Lung (tissue), 17 donors: ENCODE measurements at places on chromosomes 6 and 20. TPM values are rescaled to one million over a fixed set of nuclear protein-coding genes. Genes with fewer than 3 reads are reported as not detected.

DNA sequence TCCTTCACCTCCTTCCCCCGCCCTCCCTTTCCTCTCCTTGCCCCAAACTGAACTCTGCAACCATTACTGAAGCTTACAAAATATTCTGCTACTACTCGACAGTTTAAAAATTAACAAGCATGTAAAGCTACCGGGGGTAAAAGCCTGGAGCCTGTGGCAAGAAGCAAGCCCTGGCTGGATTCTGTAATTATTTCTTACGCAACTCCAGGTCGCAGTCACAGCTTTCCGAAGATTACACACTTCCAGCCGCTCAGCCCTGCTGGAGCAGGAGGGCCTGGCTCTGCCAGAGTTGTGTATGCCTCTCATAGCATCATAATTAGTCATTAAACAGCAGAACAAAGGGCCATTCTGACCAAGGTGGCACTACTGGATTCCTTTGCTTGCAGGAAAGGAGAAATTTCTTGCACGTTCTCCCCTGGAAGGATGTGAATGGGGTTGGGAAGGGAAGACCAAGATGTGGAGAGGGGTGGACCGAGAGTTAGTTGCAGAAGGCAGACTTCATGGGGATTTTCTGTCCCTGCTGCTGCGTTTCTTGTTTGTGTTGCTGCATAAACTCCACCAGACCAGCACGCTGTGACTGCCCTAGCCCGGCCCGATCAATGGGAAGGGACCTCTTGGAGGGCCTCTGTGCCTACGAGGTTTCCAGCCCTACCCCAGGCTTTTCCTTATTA is 23.6 kb downstream of the FOXQ1 start:
- H3K36me3 ChIP-seq = no peaks in the 10 kb centered on the region
- H3K4me3 ChIP-seq = no peak overlapping the region
- peak; percentile 91 for DNase-seq
- no peaks in the 10 kb centered on the region for H3K4me1 ChIP-seq
- H3K27ac ChIP-seq = no peak overlapping the region
- H3K27me3 ChIP-seq = no peaks in the 10 kb centered on the region

- DNase-seq = no peak
- H3K4me3 ChIP-seq = no peak overlapping the region
- H3K4me1 ChIP-seq = no peaks in the 10 kb centered on the region
- no peaks in the 10 kb centered on the region for H3K27me3 ChIP-seq
- H3K27ac ChIP-seq = no peak overlapping the region
Measured at GRCh38 chr6:115071962-115072361, 729.1 kb upstream of the HS3ST5 start.

- H3K4me1 ChIP-seq = no peaks in the 10 kb centered on the region
- H3K27me3 ChIP-seq = no peaks in the 10 kb centered on the region
- DNase-seq = no peak
Measured at GRCh38 chr6:15073344-15073789, 172.5 kb upstream of the JARID2 start.

DNA sequence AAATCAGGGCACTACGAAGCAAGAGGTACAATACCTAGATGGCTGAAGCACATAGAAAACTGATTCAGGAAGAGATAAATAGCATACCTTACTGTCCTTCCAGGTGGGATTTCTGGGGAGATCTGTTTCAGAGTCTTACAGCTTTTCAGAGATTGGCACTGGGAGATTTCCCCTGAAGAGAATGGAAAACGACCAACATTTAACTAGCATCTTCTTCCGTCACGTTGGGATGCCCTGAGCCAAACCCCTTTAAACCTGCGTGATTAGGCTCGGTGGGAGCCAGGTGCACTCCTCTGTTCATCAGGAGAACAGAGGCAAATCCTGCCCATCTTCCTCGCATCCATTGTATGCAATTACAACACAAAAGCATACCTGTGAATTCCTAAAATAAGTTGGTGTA is 614.5 kb downstream of the HDGFL1 start:
- H3K27ac ChIP-seq = no peak overlapping the region
- H3K36me3 ChIP-seq = no peaks in the 10 kb centered on the region
- no peak overlapping the region for H3K4me3 ChIP-seq
- no peak for DNase-seq
- no peaks in the 10 kb centered on the region for H3K27me3 ChIP-seq

DNA sequence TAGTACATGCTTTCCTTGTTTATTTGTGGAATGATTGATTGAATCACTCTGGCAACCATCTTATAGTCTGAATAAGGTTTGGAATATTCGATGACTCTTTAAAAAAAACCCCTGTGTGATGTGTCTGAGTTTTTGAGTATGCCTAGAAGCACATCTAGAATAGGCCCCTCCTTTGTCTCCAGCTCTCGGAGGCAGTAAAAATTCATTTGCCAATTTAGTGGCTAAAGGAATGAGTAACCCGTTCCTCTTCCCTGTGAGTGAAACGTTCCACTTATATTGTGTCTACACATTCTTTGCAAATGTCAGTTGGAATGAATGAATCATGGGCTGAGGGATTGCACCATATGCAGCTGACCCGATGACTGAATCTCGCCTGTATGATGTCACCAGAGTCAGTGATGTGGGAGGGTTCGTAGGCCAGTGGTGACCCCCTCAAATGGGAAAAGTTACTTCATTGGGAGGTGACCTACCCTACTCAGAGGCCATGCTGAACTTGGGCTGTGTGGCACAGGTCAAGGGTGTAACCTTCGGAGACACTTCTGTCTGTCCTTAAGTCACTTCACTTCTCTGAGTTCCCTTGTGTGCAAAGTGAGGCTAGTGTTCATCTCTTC is 21.6 kb downstream of the MOCS3 start:
- H3K36me3 ChIP-seq = no peaks in the 10 kb centered on the region
- no peaks in the 10 kb centered on the region for H3K27me3 ChIP-seq
- H3K4me1 ChIP-seq = no peaks in the 10 kb centered on the region
- DNase-seq = no peak
- no peak overlapping the region for H3K4me3 ChIP-seq
- no peak overlapping the region for H3K27ac ChIP-seq

DNA sequence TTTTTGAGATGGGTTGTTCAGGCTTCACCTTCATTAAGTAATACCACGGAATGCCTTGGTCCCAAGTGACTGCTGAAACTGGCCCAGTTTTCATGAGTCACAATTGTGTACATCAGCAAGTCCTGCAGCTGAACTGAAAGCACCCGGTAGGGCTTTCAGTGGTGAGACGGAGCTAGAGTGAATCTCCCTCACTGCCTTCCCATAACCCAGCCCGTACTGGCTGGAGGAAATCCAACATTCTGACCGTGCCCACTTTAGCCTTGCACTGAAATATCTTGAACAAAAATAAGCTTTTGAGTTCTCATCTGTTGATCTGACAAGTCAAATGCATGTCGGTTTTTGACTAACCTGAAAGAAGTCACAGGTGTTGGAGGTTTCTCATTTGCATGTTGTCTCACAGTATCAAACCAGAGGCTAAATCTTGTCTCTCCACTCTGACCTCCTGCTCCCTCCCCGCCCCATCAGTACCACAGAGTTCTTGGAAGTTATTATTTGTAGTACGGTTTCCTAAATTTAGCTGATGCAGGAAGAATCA is 35.9 kb downstream of the DUSP22 start:
- H3K36me3 ChIP-seq = no peaks in the 10 kb centered on the region
- H3K27ac ChIP-seq = no peak overlapping the region
- peaks cover 12% of the 10 kb centered on the region for H3K4me1 ChIP-seq
- H3K27me3 ChIP-seq = no peaks in the 10 kb centered on the region
- H3K4me3 ChIP-seq = no peak overlapping the region

DNA sequence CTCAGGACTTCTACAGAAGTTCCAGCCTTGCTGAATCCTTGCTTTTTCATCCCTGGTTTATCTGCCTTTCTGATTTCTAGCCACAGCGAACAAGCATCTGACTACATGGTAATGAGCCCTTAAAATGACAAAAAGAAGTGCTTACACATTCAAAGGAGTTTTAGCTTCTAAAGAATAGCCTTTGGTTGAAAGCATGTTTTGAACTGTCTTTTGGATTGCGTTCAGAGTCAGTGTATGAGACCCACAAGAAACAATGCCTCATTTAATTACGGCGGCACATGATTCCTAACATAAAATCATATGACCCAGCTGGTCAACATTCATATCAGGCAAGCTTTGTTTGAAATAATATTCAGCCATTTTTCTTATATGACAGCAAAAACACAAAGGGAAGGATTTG is 784.2 kb downstream of the KIF16B start:
- H3K4me1 ChIP-seq = no peaks in the 10 kb centered on the region
- H3K27ac ChIP-seq = no peak overlapping the region
- H3K36me3 ChIP-seq = no peaks in the 10 kb centered on the region
- no peak for DNase-seq
- no peaks in the 10 kb centered on the region for H3K27me3 ChIP-seq
- H3K4me3 ChIP-seq = no peak overlapping the region

DNA sequence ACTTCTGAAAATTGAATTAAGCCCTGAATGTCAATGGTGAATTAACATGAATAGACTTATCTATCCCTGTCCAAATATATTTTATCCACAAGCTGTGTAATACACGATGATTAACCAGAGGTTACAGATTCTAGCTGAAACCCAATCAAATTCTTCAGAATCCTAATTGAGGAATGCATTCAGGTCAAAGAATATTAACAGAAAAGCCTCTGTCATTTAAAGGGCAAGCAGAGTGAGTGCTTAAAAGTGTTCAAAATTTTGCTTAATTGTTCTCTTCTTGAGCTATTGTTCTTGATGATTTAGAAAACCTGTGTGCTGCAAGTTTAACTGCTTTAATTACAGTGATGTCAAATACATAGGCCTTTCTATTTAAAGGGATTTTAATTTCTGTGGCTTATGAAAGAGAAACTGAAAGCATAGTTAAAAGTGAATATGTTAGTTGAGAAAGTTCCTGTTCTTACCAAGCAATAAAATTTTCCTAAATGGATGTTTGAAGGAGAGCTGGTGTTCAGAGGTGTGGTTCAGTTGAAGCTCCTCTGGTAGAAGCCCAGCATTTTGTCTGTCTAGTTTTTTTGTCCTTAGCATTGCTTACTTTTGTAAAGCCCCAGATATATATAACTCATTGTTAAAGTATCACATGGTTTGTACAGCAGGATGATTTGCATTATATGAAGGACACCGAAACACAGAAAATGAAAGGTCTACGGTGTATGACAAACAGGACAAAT is 466.3 kb upstream of the PLCB4 start:
- H3K27me3 ChIP-seq = no peaks in the 10 kb centered on the region
- no peak overlapping the region for H3K4me3 ChIP-seq
- H3K4me1 ChIP-seq = no peaks in the 10 kb centered on the region
- no peaks in the 10 kb centered on the region for H3K36me3 ChIP-seq
- no peak overlapping the region for H3K27ac ChIP-seq

DNA sequence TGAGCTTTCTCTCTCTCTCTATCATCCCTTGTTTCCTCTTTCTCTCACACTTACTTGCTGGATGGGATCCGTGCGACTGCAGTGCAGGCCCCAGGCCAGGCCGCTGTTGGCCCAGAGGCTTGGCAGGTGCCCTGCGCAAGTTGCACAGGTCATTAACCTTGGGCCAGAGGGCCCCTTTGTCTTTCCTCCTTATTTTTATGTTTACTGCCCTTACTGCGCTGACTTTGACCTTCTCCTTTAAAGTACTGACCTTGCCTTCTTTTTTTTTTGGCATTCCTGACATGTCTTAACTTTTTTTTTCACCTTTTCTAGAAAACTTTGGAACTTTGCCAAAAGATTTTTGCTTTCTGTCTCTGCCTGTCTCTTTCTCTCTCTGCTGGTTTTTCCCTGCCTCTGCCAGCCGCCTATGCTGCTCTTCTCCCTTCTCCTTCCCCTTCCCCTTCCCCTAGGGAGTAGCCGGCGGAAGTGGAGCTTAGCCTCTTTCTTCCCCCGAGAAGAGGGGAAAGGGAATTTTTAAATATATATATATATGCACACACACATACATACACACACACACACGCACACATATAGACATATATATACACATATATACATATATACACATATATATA is 59.6 kb upstream of the CDH4 start:
- H3K4me1 ChIP-seq = no peaks in the 10 kb centered on the region
- H3K27ac ChIP-seq = no peak overlapping the region
- DNase-seq = no peak

DNA sequence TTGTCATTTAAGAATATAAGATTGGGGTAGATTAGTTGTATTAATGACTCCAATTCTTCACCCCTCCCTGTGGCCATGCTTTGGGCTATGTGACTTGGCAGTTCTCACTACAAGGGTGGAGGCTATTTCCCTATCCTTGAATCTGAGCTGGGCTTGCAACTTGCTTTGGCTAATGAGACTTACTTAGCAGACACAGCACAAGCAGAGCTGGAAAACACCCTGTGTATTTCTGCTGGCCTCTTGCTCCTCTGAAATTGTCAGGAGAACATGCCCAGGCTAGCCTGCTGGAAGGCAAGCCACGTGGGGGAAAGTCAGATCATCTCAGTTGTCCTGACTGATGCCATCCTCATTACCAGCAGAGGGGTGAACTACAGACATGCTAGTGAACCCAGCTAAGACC is 126.5 kb upstream of the HDGFL1 start:
- no peaks in the 10 kb centered on the region for H3K36me3 ChIP-seq
- H3K4me1 ChIP-seq = no peaks in the 10 kb centered on the region
- DNase-seq = no peak
- no peak overlapping the region for H3K4me3 ChIP-seq
- H3K27me3 ChIP-seq = no peaks in the 10 kb centered on the region

DNA sequence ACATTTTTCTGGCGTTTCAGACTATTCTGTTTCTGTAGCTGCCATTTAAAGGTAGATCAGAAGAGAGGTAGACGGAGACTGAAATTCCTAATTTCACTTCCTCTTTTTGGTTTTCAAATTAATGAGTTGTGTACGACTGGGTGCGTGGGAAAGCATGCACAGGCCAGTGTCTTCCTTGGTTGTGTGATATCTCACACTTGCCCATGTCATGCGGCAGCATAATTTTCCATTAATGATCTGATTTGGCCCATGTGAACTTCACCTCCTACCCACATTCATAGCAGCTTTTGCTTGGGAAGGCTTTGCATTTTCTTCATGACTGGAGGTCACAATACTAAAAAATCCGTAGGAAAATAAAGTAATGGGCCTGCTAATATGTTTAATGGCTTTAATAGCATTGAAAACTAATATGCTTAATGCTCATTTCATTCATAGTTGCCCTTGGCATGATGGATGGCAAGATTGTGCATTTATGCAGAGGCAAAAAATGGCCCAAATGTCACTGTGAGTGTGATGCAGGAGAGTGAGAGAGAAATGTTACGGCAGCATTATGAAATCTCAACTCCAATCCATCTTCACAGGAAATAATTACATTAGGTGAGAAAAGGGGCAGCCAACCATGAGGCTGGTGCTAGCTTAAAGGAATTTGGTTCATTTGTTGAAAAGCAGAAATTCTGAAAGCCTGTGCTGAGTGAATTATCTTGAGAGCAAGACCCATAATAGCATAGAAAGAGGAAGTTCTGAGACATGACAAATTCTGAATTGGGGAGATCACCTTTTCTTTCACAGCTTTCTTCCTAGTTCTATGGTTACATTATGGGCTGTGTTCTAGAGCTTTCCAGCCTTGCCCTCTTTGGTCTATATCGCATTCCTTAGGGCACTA is 69.0 kb upstream of the UST start:
- no peaks in the 10 kb centered on the region for H3K4me1 ChIP-seq
- no peak overlapping the region for H3K4me3 ChIP-seq
- DNase-seq = no peak
- no peak overlapping the region for H3K27ac ChIP-seq
- no peaks in the 10 kb centered on the region for H3K36me3 ChIP-seq

The TMEM217 gene
- 1.00 TPM for total RNA-seq

The ESF1 gene
- 14.6 TPM for total RNA-seq

The FOXQ1 gene
- total RNA-seq = 22.9 TPM
